Peyer's patch (tissue), 4 donors: ENCODE measurements at places on chromosomes 2 and 18. TPM values are rescaled to one million over a fixed set of nuclear protein-coding genes. Genes with fewer than 3 reads are reported as not detected.

The GDF7 gene
- 0.40 TPM for total RNA-seq

The ALKAL2 gene
- total RNA-seq: 1.6 TPM

The ZNF385B gene
- total RNA-seq: 1.6 TPM

The RAMP1 gene
- total RNA-seq: 34.2 TPM

The KYNU gene
- total RNA-seq: 0.53 TPM

The RGPD4 gene
- not detected for total RNA-seq

The PARD6G gene
- total RNA-seq: 6.6 TPM

The MATN3 gene
- not detected for total RNA-seq

The PCGF1 gene
- total RNA-seq: 14.0 TPM

The CHRND gene
- total RNA-seq: not detected

The SCYGR3 gene
- not detected for total RNA-seq

The MYOM1 gene
- 1.8 TPM for total RNA-seq

The IL36B gene
- not detected for total RNA-seq

The SP140 gene
- 10.6 TPM for total RNA-seq

The NPPC gene
- total RNA-seq: not detected

The ASXL2 gene
- total RNA-seq: 28.9 TPM

The LRP1B gene
- 3.3 TPM for total RNA-seq

The PLEKHH2 gene
- total RNA-seq: 13.6 TPM

The ITPRIPL1 gene
- total RNA-seq: 1.3 TPM

The COLEC11 gene
- total RNA-seq: 5.8 TPM

The DSG4 gene
- total RNA-seq: 0.35 TPM

The LTBP1 gene
- total RNA-seq: 17.0 TPM

The POTEI gene
- not detected for total RNA-seq

The IL36A gene
- total RNA-seq: not detected

The RHBDD1 gene
- total RNA-seq: 12.6 TPM
